Stimulated activated CD4-positive, alpha-beta T cell treated with anti-CD3 and anti-CD28 coated beads, Interleukin-15, amount 100 ng/mL, for 1 hour (primary cell): ENCODE measurements at places on chromosomes 5 and 9.

DNA sequence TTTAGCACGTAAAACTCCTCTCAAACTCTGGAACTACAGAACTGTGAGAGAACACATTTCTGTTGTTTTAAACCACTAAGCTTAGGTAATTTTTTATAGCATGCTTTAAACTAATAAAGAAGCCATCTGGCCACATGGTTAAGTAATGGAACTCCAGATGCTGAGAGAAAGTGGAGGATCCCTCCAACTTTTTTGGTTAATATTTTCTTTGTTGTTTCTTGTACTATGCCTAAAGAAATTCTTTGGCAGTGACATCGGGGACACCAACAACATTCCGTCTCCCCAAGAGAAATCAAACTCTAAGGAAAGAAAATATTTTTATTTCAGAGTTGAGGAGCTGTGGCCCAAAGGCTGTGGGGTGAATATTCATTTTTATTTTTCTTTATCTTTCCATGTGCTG is 734.8 kb upstream of the CDH9 start:
- no peak for DNase-seq

GRCh38 chr9:73847536-73847935 is 649.6 kb upstream of the RORB start:
- no peak for DNase-seq

DNA sequence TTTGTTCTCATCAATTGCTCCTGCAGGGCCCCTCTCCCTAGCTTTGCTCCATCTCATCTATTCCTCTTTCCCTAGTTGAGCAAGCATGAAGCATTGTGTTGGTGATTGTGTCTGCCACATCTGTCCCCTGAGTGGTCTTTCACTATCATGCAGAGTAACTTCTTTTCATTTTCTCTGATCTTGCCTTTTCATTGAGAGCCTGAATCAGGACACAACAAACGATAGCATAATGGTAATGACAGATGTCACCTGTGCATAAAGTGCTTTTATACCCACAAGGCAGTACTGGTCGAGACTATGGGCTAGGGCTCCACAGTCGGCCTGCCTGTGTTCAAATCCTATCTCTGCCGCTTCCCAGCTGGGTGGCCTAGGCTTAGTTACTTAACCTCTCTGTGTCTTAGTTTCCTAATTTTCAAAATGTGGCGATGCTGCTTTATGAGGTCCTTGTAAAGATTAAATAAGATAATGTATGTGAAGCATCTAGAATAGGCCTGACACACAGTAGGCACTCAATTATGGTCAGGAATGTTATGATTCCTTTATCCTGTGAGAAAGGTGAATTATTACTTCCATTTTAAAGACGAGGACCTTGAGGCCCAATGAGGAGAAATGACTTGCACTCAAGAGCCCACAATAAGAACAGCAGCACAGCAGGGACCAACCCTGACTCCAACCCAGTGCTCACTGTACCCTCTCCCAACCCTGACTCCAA is 137.1 kb upstream of the ZNF618 start:
- DNase-seq = no peak

DNA sequence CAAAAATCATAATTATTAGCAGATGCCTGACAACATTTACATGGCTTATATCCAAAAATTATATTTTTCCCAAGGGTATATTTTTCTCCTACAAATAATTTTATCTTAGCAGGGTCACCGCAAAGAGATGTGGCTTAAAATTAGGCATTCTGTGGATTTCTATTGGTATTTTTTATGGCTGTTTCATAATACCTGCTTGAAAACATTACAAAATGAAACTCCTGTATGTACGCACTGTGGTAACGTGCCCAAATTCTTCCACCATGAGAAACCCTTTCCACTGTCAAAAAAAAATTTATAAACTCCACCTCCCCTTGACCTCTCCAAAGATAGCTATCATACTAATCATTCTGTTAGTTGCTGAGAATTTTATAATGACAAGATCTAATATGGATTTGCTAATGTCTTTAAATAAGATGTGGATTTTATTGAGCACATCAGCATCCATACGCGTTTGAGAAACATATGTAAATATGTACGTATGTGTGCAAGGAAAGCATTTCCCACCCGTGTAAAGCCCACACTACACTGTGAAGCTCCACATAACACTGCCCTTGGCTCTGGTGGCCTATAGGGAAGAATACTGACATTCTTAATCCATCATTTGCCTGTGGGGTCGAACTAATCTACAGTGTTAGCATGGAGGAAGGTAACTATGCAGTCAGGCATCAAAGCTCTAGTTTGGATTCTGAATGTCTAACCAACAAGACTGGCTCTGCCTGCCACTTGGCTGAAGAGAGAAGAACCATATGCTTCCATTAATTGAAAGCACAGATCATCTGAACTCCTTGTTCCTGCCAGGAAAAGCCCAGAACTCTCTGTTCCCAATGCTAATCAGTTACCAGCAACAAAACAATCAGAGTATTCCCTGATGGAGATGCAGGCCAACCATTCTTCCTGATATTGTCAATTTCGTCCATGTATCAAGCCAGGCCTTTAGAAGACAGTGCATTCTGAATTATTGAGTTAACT is 244.7 kb downstream of the SPOCK1 start:
- DNase-seq = no peak

GRCh38 chr5:395156-395920 is 47.6 kb upstream of the EXOC3 start:
- no peak for DNase-seq

DNA sequence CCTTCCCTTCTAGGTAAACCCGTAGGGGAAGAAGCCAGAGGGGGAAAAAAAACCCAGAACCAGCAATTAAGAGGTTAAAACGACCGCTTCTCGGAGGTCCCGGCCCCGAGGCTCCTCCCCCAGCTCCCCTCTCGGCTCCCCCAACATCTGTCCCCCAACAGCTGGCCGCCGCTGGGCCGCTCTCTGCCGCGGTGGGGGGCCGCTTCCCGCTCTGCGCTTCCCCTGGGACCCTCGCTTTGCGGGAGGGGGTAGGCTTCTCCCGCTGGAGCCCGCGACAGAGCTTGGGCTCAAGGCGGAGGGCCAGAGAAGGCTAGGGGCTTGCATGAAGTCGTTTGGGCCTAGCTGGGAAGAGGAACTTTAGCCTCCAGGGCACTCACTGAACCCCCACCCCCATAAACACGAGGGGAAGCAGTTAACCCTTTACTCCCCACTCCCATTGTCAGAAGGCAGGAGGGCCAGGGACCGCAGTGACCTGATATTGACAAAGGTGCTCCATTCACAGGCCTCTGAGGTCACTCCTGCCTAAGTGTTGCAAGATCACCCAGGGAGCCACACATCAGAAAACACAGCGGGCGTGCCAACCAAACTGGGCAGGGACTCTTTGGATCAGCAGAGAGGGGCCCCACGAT is 7.5 kb downstream of the LHX6 start:
- no peak for DNase-seq

- DNase-seq = no peak
These were observed 198.1 kb downstream of the TSSK1B start for GRCh38 chr5:113236536-113237288.

DNA sequence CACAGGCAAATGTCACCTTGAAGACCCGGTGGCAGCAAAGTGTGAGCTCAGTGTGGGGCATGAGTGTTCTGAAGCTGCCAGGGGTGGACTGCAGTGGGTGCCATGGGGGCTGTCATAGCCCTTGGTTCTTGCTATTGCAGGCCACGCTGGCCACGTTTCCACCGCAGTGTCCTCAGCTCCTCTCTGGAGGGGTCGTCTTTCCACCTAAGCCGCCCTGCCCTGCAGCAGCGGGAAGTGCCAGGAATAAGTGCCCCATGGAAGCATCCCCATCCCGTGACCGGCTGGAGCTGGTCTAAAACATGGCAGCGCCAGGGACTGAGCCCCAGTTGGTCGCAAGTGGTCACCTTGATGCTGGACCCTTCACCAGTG is 6.9 kb downstream of the OBP2B start:
- DNase-seq = no peak

DNA sequence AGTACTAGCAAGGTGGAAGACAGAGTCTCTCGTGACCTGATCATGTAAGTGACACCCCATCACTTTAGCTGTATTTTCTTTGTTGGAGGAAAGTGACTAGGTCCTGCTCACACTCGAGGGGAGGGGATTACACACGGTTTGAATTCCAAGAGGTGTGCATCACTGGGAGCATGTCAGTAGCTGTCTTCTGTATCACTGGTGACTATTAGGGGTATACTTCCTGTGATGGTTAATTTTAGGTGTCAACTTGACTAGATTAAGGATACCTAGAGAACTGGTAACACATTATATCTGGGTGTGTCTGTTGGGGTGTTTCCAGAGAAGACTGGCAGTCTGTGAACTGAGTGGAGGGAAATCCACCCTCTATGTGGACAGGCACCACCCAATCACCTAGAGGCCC is 22.5 kb downstream of the FOXD1 start:
- no peak for DNase-seq

DNA sequence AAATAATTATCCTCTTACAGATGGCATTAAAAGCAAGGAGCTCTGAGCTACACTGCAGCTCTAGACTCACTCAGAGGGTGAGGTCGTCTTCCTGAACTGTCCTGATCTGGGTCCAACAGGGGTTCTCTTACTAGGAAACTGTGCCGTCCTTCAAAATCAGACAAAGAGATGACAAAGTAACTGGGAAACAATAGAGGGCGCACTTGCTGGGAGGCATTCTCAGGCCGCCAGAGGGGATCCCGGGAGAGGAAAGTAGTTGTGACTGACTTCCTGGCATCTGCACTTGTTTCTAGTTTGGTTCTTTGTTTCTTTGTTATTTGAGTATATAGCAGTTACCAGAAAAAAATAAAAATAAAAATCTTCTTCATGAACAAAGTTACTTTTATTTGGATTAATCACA is 142.9 kb upstream of the MSX2 start:
- DNase-seq = no peak

DNA sequence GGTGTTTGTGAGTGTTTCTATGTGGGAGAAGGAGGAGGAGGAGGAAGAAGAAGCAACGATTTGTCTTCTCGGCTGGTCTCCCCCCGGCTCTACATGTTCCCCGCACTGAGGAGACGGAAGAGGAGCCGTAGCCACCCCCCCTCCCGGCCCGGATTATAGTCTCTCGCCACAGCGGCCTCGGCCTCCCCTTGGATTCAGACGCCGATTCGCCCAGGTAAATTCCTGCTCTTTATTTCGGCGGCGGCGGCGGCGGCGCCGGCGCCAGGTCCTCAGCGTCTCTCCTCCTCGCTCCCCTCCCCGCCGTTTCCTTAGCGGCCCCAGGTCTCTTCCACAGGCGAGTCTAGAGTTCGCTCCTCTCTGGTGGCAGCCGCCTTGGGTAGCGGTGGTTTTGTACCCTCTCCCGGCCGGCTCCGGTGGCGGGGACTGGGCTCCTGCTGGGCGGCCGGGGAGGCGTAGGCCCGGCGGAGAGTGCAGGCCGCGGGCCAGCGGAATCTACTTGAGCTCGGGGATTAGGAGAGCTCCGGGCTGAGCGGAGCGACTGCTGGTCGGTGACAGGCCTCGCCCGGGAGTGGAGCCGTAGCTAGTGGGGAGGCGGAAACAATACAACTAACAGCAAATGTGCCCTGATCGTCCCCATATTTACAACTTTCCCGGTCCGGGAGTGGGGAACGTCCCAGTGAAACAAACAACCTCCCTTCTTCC is 547 bp downstream of the NIPBL start:
- peak; percentile 35 for DNase-seq

- no peak for DNase-seq
These were observed 49.0 kb downstream of the FAM78A start for GRCh38 chr9:131227112-131227958.

DNA sequence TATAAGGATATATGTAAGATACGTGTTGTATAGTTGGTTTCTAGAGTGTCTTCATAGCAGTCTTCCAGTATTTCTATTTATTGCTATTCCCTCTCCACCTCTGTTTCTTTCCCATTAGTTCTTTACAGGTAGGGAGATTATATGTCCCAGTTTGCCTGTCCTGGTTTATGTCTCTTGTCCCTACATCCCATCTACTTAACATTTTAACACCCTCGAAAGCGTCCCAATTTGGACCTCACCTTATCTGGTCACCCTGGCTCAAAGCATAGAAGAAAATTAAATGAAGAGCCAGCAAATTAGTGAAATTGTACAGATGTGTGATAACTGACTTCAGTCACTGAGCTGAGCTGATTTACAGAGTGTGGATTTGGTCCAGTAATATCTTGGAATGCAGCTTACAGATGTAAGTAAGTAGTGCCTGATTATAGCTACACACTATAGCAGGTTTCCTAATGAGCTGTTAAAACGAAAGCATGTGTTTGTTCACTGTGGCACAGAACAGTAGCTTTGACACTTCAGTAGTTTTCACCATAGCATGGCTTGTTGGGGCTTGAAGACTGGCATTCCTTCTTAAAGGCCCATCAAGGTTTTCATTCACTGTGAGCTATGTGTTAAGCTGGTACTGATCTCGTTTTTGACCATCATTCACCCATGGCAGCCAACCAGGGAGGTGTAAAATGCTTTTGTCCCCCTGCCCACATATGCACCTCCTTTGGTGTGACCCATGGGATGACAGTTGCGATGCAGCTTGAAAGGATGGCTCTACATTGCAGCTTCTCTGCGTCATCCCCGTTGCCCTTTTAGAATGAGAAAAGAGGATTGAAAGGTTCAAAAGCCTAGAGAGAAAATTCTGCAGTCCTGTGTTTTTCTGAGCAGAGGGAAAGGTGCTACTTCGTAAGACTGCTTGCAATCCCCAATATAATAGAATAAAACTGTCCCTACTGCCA is 192.1 kb upstream of the DMRT1 start:
- DNase-seq = no peak

DNA sequence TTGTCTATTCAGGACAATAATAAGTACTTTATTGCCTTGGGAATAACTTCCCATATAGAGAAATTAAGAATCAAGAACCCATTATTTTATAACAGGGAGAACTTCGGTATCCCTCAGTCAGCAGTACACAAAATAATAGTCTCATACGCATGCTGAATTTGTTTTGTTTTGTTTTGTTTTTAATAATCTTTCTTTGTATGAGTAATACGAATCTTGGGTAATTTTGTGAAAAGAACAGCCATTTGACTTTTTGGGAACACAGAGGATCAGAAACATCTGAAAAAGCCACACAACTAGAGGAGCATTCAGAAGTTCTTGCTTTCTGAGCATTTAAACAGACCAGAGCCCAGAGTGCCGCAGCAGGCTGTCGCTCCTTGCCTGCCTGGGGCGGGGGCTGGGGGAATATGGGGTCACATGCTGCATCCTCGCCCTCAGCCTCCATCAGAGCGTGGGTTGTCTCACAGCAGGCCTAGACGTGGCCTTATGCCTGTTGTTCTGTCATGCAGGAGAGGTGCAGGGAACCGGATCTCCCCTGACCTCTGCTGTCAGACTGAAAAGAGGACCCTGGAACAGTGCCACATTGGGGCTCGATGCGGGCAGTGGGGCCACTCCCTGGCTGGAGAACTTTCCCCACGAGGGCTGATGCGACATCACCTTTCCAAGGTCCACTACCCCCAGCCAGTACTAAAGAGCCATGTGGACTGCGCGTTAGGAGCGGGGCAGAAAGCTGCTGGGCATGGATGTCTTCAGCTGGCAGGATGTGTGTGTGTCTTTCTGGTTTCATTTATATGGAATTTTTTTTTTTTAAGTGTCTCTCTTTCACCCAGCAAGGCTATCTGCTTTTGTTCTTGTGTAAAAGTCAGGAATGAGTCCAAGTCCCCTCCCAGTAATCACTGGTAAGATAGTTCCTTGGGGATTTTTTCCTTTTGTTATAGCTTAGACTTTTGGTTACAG is 133.4 kb upstream of the OTULINL start:
- no peak for DNase-seq
